ENCODE measurements at places on chromosomes 4 and X. TPM values are rescaled to one million over a fixed set of nuclear protein-coding genes. Genes with fewer than 3 reads are reported as not detected.

DNA sequence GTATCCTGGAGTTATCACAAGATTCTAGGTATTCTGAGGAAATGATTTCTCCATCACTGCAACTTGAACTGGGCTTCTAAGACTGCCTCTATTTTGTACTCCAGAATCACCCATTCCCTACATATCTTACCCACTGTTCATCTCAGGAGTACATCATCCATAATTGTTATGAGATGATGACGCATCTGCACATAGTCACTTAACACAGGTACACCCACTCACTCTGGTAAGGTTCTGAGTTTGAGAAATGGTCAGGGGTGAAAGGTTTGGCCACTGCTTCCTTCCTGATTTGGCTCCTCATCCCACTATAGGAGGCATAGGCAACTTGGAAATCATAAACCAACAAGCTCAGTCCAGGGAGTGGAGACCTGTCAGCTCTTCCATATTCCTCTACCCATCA, 143.9 kb downstream of the GLRA2 start:
- DNase-seq: no peak

- no peak for DNase-seq
These were observed 16.8 kb downstream of the TSPAN7 start for GRCh38 chrX:38578167-38578566.

GRCh38 chrX:101219116-101219863, at the start of gene DRP2:
TSS of gene DRP2 (plus strand) at chrX:101219786. CDS start at chrX:101231648, 11,862 bp downstream.
- DNase-seq: no peak

DNA sequence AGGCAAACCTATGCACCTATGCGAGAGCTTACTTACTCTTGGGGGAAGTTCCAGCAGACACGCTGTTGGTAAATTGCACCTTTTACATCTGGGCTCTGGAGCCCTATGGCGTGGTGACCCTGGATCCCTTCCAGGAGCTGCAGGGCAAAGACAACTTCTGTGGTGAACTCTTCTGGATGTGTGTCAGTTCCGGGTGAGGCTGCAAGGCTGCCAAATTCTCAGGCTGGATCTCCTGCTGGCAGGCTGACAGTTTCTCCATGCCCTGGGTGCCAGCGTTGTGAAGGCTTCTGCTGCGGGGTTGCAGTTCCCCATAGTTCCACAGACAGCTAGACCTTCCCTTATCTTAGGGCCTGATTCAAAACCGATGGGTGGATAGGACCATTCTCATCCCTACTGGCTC, 37.9 kb downstream of the RAP2C start:
- no peak for DNase-seq

- DNase-seq: no peak
These were observed 4.4 kb downstream of the CCDC110 start for GRCh38 chr4:185467101-185467500.

The C4orf36 gene
- 0.38 TPM for total RNA-seq

All from dermis microvascular lymphatic vessel endothelial cell (primary cell).